ENCODE measurements at places on chromosomes 11 and 22.

- no peaks in the 10 kb centered on the region for H3K27me3 ChIP-seq
- DNase-seq: no peak
- H3K4me1 ChIP-seq: no peaks in the 10 kb centered on the region
- H3K27ac ChIP-seq: no peak overlapping the region
- H3K4me3 ChIP-seq: no peak overlapping the region
- H3K36me3 ChIP-seq: no peaks in the 10 kb centered on the region
Observed at GRCh38 chr11:96841792-96842191, 452.0 kb downstream of the JRKL start.

- no peak for DNase-seq
- H3K36me3 ChIP-seq: no peaks in the 10 kb centered on the region
- H3K4me3 ChIP-seq: no peak overlapping the region
Observed at GRCh38 chr22:27460591-27461347, 340.8 kb downstream of the MN1 start.

- no peaks in the 10 kb centered on the region for H3K27me3 ChIP-seq
- no peak for DNase-seq
- no peaks in the 10 kb centered on the region for H3K4me1 ChIP-seq
- H3K36me3 ChIP-seq: no peaks in the 10 kb centered on the region
Observed at GRCh38 chr11:131154351-131154750, 216.1 kb upstream of the NTM start.

DNA sequence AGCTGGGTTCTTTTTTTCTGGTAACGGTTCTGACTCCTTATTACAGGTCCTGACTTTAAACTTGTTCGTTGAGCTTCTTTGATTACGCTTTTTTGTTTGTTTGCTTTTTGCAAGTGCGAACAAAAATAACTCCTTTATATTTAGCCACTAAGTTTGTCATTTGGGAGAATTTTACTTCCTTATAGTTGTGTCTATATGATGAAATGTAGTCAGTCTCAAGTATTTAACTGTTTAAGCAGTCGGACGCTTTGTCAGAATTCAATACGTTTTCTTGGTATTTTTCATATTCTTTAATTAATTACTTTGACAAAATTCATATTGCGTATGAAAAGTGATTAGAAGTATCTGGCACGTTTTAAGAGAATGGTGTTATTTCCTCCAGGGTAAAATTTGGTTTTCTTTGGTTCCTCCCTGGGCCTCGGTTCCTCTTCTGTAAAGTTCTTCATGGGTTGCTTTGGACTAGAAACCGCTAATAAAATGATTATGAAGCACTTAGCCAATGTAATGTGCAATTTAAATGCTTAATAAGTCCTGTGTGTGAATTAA is 1.3 kb downstream of the CBL start:
- peak overlapping the region; percentile 92 for H3K27ac ChIP-seq
- no peaks in the 10 kb centered on the region for H3K27me3 ChIP-seq
- peaks cover 12% of the 10 kb centered on the region for H3K36me3 ChIP-seq
- H3K4me1 ChIP-seq: peaks cover 28% of the 10 kb centered on the region
- DNase-seq: no peak

GRCh38 chr11:8905528-8906165 is 5.3 kb upstream of the AKIP1 start:
- H3K27me3 ChIP-seq: peaks cover 24% of the 10 kb centered on the region
- DNase-seq: no peak
- peaks cover 18% of the 10 kb centered on the region for H3K4me1 ChIP-seq
- H3K4me3 ChIP-seq: no peak overlapping the region

DNA sequence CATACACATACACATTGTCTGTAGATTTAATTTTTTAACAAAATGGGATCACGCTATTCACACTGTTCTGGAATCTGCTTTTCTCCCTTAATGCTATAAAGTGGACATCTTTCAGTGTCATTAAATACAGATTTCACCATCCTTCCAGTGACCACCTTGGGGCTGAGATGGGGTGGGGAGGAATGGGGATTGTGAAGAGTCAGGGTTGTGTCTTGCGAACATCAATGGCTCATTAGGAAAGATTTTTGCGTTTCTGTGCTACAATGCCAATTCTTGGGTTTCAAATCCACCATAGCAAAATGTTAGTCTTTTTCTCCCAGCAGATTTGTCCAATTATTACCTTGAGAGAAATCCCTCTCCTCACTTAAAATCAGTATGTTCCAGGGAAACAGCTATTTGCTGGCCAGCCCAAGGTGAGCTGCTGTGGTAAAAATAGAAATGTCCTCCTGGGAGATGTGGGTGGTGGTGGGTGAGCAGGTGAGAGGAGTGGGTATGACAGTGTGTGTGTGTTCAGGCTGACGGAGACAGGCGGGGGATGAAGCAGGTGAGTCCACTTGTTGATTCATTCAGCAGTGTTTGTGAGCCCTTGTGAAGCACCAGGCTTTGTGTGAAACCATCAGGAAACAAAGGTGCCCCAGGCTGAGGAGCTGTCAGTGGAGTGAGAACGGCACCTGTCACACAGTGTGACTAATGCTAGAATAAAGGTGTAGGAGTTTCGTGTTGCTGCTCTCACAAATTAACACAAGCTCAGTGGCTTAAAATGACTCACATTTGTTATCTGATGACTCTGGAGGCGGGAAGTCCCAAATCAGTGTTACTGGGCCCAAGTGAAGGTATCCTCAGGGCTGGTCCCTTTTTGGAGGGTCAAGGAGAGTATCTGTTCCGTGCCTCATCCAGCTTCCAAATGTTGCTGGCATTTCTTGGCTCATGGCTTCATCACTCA is 1.7 kb upstream of the CBX6 start:
- H3K27me3 ChIP-seq: peaks cover 25% of the 10 kb centered on the region

- no peak overlapping the region for H3K4me3 ChIP-seq
- H3K36me3 ChIP-seq: no peaks in the 10 kb centered on the region
- no peak for DNase-seq
- no peaks in the 10 kb centered on the region for H3K4me1 ChIP-seq
- H3K27ac ChIP-seq: no peak overlapping the region
- peaks cover 3% of the 10 kb centered on the region for H3K27me3 ChIP-seq
Observed at GRCh38 chr11:22730319-22730718, 63.9 kb downstream of the GAS2 start.

DNA sequence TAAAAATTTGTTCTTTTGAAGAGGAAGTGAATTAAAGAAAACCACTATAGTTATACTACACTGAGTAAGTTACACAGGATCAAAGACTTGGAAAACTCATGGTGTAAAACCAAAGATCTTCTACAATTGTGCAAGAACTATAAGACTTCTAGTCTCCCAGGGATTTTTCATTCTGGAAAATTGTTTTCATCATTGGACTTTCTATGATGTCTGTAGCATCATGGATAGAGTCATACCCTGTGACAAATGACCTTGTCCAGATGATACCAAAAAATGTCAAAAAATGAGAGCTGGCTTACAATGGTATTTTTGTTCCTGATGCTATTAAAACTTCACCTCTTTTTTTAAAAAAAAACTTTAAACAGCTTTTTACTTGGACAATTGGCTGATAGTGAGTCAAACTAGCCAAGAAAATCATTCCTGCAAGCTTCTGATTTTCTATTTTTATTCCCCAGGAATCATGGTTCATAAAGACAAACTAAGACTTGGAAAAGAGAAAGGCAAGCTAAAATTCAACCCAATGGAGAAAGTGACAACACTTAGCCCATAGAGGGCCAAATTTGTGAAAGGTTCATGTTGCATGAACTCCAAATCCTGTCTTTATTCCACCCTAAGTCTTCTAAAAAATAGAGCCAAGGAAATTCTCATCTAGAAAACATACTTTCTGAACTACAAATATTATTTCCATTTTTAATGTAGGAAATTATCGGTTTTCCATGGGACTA is 30.7 kb downstream of the ME3 start:
- no peak overlapping the region for H3K4me3 ChIP-seq
- H3K27me3 ChIP-seq: peaks cover 31% of the 10 kb centered on the region
- no peak for DNase-seq
- H3K36me3 ChIP-seq: peaks cover 9% of the 10 kb centered on the region
- peaks cover 13% of the 10 kb centered on the region for H3K4me1 ChIP-seq

DNA sequence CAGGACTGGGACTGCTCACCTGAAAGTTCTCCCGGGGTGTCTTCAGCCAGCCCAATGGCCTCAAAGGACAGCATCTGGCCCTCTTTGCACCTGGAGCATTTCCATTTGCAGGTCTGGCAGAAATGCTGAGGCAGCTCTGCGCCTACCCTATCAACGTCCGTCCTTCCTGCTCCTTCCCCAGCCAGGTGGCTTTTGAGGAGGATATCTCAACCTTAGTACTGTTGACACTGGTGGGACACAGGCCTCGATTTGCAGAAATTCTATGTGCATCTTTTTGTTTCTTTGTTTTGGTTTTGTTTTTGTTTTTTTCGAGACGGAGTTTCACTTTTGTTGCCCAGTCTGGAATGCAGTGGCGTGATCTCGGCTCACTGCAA is 5.0 kb downstream of the MOGAT2 start:
- no peaks in the 10 kb centered on the region for H3K36me3 ChIP-seq
- no peak overlapping the region for H3K27ac ChIP-seq
- no peak overlapping the region for H3K4me3 ChIP-seq
- peaks cover 2% of the 10 kb centered on the region for H3K4me1 ChIP-seq
- DNase-seq: no peak

DNA sequence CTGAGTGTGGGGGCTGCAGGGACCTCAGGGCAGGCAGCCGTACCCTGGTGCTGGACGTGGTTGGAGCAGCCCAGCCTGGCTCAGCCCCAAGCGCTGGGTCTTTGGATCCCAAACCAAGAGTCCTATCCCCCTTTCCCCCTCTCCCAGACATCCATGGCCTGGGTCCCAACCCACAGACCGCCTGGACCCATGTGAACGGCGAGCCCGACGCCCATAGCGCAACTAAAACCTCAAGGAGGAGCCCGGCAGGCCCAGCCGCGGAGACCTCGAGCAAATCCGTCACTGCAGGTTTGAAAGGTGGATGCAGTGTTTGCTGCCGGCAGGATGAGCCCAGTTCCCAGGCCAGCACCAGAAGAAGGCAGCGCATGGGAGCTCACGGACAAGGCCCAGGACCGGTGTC is 337.0 kb downstream of the BRD1 start:
- no peak overlapping the region for H3K4me3 ChIP-seq
- H3K36me3 ChIP-seq: no peaks in the 10 kb centered on the region
- DNase-seq: no peak
- H3K4me1 ChIP-seq: no peaks in the 10 kb centered on the region

- H3K27ac ChIP-seq: no peak overlapping the region
- H3K4me1 ChIP-seq: no peaks in the 10 kb centered on the region
- DNase-seq: no peak
- H3K36me3 ChIP-seq: no peaks in the 10 kb centered on the region
- H3K27me3 ChIP-seq: peaks cover 24% of the 10 kb centered on the region
Observed at GRCh38 chr11:119886667-119887230, 157.7 kb upstream of the NECTIN1 start.

DNA sequence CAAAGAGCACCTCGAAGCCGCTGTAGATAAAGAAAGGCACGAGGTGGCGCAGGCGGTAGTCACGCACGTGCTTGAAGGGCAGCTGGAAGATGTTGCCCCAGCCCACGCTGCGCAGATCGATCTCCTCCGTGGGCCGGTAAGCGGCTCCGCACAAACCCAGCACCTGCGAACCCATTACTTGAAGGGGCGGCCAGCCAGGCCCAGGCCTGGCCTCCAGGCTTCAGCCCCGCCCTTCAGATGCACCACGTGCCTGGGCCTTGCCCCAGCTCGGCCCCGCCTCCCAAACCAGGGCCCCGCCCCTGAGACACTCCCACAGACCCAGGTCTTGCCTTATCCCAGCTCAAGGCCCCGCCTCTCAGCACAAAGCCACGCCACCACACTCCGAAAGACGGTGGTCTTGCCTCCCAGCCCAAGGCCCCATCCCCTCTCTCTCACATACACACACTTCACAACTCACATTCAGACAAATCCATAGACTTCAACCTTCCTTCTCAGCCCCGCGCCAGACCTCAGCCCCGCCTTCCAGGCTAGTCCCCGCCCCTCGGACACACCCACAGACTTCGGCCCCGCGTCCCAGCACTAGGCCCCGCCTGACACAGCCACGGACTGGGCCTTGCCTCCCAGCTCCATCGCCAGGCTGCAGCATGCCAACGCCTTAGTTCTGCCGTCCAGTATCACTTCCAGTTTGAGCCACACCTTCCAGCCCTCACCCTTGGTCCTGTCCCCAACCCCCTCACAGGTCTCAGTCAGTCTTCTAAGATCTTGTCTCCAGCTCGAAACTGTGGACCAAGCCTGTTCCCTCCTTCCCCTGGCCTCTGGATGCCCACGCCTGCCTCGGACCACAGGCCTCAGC is 7.0 kb downstream of the UNC93B1 start:
- H3K36me3 ChIP-seq: peaks cover 10% of the 10 kb centered on the region
- peak; percentile 50 for DNase-seq
- no peak overlapping the region for H3K4me3 ChIP-seq
- H3K27me3 ChIP-seq: no peaks in the 10 kb centered on the region

DNA sequence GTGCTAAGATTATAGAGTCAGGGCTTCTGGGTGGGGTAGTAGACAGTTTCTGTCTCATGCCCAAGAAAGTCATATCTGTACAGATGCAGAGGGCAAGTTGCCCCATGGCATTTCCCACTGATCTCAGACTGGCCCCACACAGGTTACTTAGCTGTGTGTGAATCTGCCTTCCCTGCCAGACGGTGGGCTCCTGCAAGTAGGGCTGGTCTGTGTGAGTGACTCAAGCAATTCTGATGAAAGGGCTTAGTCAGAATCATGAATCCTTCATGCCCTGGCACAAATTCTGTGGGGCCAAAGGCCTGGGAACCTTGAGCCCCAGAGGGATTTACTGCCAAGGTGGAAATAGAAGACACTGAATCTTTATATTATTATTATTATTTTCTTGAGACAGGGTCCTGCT is 30.4 kb downstream of the USH1C start:
- H3K4me1 ChIP-seq: no peaks in the 10 kb centered on the region
- no peak overlapping the region for H3K27ac ChIP-seq
- no peaks in the 10 kb centered on the region for H3K36me3 ChIP-seq
- H3K27me3 ChIP-seq: peaks cover 23% of the 10 kb centered on the region
- DNase-seq: no peak
- H3K4me3 ChIP-seq: no peak overlapping the region

DNA sequence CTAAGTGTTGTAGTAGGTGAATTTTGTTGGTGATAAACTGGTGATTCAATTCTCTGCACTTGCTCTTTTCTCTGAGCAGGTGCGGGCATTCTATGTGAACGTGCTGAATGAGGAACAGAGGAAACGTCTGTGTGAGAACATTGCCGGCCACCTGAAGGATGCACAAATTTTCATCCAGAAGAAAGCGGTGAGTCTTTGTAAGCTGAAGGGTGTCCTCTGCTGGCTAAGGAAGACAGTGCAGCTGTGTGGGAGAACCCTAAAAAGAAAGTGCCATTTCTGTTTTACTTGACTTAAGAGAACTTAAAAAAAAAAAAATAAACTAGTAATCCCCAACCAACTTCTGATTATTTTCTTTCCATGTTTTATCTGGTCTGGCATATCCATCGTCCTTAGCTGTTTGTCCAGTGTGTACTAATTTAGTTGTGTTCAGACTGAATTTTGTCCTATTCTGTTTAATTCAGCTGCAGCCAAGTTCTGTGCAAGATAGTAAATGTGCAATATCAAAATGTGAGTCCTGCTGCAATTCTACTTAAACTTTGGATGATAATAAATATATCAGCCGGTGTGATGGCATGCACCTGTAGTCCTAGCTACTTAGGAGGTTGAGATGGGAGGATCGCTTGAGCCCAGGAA is 29.6 kb downstream of the CAT start:
- H3K4me1 ChIP-seq: peaks cover 5% of the 10 kb centered on the region
- no peak overlapping the region for H3K4me3 ChIP-seq

Measured in activated CD8-positive, alpha-beta T cell treated with anti-CD3 and anti-CD28 coated beads, Interleukin-2, amount 10 ng/mL, durations not matched to agents 7 days and 5 days (primary cell).